ENCODE measurements at places on chromosomes 1 and 21. TPM values are rescaled to one million over a fixed set of nuclear protein-coding genes. Genes with fewer than 3 reads are reported as not detected.

- no peak for DNase-seq
Observed at GRCh38 chr1:115839029-115839678, 1.8 kb downstream of the NHLH2 start.

Gene ELAVL4
- total RNA-seq: not detected

- DNase-seq: no peak
Observed at GRCh38 chr1:57704231-57704630, 280.4 kb upstream of the DAB1 start.

Gene HSPB7
- 30.9 TPM for total RNA-seq

DNA sequence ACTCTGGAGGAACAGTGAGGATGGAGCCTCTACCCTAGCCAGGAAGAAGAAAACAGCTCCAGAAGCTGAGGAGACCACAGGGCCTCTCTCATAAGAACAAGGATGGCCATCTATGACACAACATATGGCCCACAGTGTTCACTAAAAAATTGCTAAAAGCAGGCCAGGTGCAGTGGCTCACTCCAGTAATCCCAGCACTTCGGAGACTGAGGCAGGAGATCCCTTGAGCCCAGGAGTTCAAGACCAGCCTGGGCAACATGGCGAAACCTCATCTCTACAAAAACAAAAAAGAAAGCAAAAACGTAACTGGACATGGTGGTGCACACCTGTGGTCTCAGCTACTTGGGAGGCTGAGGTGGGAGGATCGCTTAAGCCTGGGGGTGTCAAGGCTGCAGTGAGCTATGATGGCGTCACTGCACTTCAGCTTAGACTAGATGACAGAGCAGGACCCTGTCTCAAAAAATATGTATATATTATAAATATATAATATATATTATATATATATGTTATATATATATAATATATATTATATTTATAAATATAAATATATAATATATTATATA is 103.1 kb downstream of the TOMM20 start:
- no peak for DNase-seq

- no peak for DNase-seq
Observed at GRCh38 chr21:44024257-44024656, 12.1 kb downstream of the TRAPPC10 start.

DNA sequence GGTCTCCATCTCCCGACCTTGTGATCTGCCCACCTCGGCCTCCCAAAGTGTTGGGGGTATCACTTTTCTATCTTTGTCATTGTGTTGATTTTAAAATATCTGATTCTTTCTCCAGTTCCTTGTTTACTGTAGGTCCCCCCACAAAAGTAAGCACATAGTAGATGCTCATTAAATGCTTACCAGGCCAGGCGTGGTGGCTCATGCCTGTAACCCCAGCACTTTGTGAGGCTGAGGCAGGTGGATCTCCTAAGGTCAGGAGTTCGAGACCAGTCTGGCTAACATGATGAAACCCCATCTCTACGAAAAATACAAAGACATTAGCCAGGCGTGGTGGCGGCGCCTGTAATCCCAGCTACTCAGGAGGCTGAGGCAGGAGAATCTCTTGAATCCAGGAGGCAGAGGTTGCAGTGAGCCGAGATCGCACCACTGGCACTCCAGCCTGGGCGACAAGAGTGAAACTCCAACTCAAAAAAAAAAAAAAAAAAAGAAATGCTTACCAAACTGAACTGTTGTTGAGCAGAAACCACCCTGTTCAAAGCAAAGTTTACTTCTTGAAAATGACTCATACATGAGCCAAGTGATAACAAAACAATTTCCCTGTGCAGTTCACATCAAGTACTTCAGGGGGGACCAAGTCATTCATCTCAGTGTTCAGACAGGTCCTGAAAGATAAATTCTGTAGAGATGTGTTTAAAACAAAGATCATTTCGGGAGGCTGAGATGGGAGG is 24.3 kb upstream of the NID1 start:
- no peak for DNase-seq

DNA sequence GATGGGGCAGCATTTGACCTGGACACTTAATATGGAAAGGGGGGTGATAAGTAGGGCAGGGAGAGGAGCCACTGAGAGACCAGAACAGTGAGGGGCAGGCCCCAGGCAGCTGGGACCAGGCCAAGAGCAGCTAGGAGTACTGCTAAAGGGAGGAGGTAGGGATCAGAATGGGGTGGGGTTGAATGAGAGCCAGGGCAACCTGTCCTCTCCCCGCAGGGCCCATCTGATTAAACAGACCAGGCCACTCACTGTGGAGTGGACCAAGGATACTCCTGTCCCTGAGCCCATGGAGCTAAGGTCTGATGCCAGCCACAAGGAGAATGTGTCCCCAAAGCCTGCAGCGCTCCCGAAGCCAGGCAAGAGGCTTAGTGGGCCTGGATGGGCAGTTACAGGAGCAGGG is 2.1 kb downstream of the C1orf167 start:
- DNase-seq: no peak

DNA sequence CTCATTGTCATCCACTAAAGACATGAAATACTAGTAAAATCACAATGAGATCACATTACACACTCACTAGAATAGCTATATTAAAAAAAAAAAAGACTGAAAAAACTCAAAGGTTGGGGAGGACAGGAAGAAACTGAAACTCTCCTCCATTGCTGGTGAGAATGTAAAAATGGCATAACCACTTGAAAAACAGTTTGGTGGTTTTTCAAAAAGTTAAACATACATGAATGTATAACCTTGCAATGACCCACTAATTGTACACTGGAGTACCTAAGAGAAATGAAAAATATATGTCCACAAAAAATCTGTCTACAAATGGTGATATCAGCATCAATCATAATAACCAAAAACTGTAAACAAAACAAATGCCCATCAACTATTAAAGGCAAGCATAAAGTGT is 44.0 kb downstream of the NRIP1 start:
- no peak for DNase-seq

GRCh38 chr1:92900539-92900938 is 60.7 kb downstream of the DIPK1A start:
- no peak for DNase-seq

DNA sequence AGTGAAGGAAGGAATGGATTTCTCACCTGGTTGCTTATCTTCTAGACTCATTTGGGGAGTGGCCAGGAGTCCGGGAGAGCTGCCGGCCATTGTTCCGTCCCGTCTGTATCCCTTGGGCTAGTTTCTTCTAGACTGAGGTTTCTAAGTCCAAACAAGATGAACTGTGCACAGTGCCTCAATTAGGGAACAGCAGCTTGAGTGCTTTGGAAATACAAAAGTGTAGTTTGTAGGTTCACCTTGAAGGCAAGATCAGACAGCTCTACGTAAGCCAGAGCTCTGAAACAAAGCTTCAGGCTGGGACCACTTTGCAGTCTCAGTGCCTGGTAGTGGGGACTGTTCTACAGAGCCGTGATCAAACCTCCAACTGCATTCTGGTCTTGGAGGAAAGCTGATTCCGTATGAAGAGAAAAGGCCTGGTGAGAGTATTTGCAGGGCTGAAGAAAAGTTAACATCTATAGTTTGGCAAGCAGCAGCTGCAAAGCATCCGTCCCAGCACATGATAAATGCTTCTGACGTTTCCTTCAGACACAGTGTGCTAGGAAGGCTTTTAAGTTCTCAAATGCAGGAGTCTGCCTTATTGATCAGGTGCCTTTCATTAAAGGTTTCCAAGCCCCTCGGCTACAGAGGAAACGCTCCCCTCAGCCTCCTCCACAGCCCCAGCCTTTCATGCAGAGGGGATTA is 432.8 kb downstream of the KIF26B start:
- no peak for DNase-seq

Gene TMPRSS15
- total RNA-seq: not detected

- no peak for DNase-seq
Observed at GRCh38 chr1:40352126-40352525, 21.4 kb upstream of the SMAP2 start.

GRCh38 chr1:160707236-160708064 is 4.2 kb downstream of the CD48 start:
- DNase-seq: no peak

GRCh38 chr1:99598738-99599411 is 47.0 kb upstream of the PALMD start:
- DNase-seq: peak; percentile 28

Gene TRPM2
- 1.8 TPM for total RNA-seq

Gene NTNG1
- 1.6 TPM for total RNA-seq

Gene FAM72D
- total RNA-seq: 0.23 TPM

DNA sequence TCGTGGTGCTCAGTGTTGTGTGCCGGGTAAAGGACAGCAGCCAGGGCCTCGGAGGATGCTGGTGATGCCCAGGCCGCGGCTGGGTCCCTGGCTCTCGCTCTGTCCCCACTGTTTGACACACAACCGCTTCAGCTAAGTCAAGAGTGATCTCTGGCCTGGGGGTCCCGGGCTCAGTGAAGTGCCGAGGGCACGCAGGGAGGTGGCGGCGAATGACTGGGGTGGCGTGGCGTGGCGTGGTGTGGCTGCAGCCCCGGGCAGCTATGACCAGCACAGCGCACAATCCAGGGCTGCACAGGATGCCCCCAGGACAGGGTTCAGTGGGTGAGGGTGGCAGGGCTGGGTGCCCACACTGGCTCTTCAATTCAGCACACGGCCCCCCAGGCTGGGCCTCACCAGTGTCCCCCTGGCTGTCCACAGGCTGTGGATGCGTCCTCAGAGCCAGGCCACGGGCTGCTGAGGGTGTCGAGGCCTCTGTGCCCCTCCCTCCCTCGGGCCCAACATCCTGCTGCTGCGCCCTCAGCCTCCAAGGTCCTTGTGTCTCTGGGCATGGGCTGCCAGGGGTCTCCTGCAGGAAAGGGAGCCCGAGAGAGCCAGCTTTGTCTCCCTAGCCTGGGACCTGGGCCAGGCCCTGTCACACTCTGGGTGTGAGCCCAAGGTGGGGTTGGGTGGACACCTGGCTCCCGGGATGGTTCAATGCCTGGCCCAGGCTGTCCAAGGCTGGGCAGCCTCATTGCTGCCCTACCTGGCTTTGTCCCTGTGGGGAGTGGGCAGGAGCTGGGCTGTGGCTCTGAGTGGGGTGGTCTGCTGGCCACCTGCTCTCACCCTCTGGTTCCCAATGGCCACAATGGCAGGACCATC is 12.0 kb upstream of the SKI start:
- DNase-seq: peak; percentile 36

DNA sequence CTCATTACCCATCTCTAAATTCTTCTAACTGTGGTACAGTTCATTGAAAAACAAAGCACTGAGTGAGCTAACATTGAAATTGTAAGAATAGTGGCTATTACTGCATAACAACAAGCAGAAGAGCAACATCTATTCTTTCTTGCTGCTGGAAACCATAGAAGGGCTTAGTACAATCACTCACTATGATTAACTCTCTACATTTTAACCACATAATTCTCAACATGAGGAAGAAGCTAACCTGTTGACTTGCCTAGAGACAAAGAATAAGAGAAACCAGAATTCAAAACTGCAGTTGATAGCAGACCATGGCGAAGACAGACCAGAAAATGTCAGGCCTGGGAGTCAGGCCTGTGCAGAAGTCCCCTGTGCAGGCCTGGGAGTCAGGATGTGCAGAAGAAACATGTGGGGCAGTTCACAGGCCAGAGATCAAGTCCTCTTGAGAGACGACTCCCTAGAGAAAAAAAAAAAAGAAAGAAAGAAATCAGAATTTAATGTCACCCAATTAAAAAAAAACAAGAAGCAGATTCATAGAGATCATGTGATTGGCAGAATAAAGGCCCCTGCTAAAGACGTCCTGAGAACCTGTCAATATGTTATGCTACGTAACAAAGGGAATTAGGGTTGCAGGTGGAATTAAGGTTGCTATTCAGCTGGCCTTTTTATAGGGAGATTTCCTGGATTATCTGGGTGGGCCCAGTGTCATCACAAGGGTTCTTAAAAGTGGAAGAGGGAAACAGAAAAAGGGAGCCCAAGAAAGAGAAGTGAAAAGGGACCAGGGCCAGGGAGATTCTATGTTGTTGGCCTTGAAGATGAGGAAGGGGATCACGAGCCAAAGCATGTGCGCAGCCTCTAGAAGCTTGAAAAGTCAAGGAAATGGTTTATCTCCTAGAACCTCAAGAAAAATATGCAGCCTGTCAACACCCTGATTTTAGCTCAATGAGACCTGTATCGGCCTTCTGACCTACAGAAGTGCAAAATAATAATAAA is 94.9 kb downstream of the MRPL39 start:
- DNase-seq: no peak

- no peak for DNase-seq
Observed at GRCh38 chr1:221778535-221779142, 36.8 kb upstream of the DUSP10 start.

DNA sequence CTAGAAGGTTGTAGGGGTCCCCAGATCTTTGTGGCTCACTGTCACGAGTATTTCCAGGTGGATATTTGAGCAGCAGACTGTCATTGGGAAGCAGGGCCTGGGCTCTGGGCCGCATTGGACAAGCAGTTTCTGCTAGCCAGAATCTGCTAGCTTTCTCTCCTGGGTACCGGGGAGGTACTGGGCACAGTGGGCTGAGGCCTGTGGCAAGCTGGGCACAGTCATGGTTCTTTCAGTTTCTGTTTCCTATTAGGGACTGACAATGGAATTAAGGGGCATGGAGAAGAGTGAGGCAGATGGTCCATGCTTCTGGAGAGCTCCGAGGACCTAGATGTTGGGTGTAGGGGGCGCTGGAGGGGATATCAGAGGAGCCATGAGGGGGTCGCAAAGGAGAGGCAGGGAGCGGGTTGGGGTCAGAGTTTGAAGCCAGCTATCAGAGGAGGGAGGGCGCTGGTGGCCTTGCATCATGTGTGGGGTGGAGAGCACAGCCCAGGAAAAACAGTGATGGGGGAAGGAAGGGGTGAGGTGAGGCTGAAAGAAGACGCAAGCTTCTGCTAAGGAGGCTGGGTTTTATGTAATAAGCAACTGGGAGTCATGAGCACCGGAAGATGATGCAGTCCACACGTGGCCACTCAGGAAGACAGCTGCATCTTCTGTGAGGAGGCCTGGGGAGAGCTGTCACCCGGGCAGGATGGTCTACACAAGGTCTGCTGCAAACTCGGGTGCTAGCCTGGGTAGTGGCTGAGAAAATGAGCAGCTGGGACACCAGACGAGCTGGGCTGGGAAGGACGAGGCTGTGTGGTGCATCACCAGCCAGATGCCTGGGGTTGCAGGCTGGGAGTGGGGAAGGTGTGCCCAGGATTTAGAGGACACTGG is 72.7 kb downstream of the IER5 start:
- DNase-seq: no peak

DNA sequence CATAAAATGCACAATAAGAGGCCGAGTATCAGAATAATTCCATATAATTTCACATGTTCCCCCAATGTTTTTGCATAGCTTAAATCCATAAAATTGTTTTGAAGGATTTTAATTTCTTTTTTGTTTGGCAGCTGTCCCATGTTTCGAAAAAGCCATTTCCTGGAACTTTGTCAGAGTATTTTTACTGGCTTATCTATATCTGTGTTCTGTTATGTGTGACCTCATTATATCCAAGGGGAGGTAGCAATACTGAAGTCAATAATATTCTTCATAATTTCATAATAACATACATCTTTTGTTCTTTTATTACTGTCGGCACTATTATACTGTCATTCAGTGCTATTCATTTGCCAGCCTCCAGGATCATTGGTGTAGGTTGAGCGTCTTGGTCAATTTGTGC is 9.4 kb upstream of the BACH1 start:
- no peak for DNase-seq

All from ovary (tissue), 10 donors.